ENCODE measurements at places on chromosomes 16 and 17.

GRCh38 chr16:23508589-23509440 is 1.5 kb downstream of the GGA2 start:
- no peak for DNase-seq

GRCh38 chr16:48246066-48246465 is 1.3 kb downstream of the ABCC11 start:
- no peak for DNase-seq

DNA sequence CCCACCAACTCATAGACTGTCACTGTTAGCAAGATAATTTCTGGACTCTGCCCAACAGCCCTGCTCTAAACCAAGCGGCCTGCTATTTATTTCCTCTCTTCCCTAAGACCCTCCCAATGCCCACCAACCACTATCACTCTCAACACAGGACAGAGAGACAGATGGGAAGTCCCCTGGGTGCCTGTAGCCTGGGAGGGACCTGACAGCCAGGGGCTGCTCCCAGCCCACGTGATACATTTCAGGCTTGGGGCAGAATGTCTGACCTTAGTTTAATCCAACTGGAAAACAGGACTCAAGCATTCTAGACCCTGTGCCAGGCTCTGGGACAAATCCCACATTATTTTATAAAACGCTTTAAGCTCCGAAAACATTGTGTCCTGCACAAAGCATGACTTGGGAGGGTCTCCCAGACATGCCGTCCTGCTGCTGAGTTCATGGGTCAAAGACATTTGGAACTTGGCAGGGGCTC is 23.6 kb downstream of the XYLT1 start:
- no peak for DNase-seq

- DNase-seq = no peak
Observed at GRCh38 chr16:67384778-67385510, 8.4 kb downstream of the TPPP3 start.

GRCh38 chr16:19868421-19868820 is 16.2 kb downstream of the GPRC5B start:
- no peak for DNase-seq

DNA sequence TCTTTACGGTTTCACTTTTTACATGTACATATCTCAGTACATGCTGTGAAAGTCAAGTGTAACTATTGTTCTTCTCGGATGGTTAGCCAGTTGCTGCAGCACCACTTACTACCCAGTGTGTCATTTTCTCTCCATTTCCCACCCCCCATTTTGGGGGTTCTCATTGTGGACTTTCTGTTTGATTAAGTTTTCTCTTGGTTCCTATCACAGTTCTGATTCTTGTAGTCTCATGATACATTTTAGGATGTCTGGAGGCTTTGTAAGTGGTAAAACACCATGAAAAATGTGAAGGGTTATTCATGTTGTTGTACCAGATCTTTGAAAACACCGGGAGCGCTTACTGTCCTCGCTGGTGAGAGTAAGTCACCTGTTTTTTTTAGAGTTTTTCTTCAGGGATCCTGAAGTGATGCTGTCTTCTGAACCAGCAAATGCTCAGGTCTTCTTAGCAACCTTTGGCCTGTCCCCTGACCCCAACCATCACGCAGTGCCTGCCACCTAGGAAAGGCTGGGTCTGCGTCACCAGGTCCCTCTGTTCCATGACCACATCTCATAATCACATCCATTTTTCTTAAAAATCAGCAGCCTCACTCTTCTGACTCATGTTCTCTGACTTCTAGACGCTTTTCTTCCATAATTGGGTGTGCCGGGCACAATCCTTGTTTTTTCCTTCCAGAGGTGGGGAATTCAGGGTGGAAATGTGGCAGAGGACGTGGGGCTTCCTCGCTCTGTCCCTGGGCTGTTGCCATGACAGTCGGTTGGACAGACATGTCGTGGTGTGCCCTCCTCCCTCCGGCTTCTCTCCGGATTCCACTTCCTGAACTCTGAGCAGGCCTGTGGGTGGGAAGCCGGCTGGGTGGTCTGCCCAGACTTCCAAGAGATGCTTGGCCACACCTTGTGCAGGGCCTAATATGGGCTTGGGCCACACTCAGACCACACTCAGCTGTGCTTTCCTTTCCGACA is 102.6 kb downstream of the NTN1 start:
- DNase-seq = no peak

DNA sequence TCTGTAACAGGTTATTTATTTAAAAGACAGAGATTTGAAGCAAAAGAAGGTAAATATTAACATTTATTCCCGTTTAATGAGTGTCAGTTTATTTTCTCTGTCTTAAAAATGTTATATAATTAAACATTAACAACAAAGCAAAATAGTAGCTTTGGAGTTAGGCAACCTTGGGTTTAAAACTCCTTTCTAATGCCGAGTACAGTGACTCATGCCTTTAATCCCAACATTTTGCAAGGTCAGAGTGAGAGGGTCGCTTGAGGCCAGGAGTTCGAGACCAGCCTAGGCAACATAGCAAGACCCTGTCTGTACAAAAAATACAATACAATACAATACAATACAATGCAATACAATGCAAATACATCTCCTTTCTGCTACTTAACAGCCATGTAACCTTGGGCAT is 128.7 kb downstream of the CHD9 start:
- DNase-seq = no peak

DNA sequence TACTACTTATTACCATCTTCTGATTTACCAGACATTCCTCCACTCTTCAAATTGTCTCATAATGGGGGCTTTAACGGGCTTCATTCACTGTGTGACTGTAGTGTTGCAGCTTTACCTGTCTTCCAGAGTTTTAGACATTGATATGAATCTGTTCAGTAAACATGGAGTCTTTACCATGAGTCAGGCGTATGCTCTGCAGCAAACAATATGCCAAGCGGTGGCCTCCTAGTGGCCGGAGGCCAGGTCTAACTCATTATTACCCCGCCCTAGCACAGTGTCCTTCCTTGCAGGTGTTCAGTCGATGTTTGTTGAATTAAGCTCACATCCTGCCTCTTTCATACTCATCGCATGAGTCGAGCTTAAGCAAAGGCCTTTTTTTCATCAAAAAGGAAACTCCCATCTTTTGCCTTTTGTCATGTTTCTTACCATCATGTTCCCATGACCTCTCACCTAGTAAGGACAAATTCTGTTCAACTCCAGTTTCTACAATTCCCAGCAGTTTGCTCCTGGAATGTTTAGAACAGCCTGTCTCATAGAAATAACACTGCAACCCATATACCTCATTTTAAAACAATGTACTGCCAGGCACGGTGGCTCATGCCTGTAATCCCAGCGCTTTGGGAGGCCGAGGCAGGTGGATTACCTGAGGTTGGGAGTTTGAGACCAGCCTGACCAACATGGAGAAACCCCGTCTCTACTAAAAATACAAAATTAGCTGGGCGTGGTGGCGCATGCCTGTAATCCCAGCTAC is 39.4 kb downstream of the TUBD1 start:
- peak; percentile 34 for DNase-seq

- DNase-seq = no peak
Observed at GRCh38 chr17:73941919-73942530, 261.5 kb upstream of the RPL38 start.
